ENCODE measurements at places on chromosomes 1 and 21.

- DNase-seq, result no peak
Observed at GRCh38 chr1:90472775-90473174, 244.3 kb downstream of the BARHL2 start.

- no peak for DNase-seq
Observed at GRCh38 chr1:162463021-162463420, 34.6 kb upstream of the UHMK1 start.

DNA sequence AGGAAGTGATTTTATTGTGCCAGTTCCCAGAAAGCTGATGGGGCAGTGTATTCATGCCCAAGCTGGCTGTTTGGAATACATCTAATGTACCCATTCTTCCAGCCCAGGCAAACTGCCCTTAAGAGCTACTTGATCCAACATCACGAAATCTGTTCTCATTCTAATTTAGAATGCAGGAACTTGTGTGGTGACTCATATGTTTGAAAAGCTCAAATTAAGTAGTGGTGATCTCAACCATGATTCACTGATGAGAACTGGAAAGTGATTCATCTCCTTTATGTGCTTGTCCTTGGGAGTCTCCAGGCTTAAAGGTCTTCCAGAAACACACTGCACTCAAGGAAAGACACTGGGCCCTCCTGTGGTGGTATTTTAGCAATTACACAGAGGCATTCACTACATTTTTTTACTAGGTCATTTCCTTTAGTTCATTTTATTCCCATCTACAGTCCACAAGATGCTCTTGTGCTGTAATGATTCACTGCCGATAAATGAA is 65.4 kb downstream of the RPE65 start:
- DNase-seq, result no peak

GRCh38 chr1:204494281-204495077 is at the start of gene PIK3C2B:
TSS of gene PIK3C2B (minus strand) at chr1:204494805. CDS start at chr1:204469802, 25,003 bp downstream.
- DNase-seq, result peak; percentile 87

GRCh38 chr1:81757398-81758020 is 43.2 kb upstream of the ADGRL2 start:
- no peak for DNase-seq

- no peak for DNase-seq
Observed at GRCh38 chr1:172990598-172991215, 60.0 kb downstream of the TNFSF18 start.
